ENCODE measurements at places on chromosomes 12 and 14.

GRCh38 chr12:93102744-93103143 is 173.6 kb upstream of the EEA1 start:
- no peak for DNase-seq

GRCh38 chr12:115163710-115164109 is 479.7 kb upstream of the TBX3 start:
- DNase-seq, result no peak

- no peak for DNase-seq
These were observed 74.6 kb upstream of the MYF6 start for GRCh38 chr12:80632835-80633234.

GRCh38 chr12:90305379-90305778 is 596.7 kb upstream of the ATP2B1 start:
- DNase-seq, result no peak

GRCh38 chr12:123126294-123127181 is 24.4 kb downstream of the PITPNM2 start:
- DNase-seq, result no peak

GRCh38 chr12:21384261-21384660 is 11.6 kb downstream of the IAPP start:
- DNase-seq, result no peak

- DNase-seq, result no peak
These were observed 33.7 kb downstream of the CPM start for GRCh38 chr12:68899251-68899771.

DNA sequence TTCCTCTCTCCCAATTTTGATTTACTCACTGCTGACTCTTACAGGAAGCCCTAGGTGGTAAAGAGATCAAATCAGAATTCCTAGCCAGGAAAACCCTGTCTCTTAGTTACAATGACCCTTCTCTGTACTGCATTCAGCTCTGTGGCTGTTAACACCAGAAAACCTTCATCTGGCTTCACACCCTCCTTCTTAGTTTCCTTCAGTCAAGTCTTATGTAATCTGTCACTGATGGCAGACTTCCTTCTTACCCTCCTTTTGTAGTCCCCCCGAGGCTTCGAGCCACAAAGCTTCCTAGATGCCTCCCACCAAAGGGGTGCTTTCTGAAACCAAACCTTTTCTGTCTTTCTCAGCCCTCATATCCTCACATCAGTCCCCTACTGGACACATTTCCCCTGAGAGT is 16.5 kb downstream of the NGDN start:
- no peak for DNase-seq

DNA sequence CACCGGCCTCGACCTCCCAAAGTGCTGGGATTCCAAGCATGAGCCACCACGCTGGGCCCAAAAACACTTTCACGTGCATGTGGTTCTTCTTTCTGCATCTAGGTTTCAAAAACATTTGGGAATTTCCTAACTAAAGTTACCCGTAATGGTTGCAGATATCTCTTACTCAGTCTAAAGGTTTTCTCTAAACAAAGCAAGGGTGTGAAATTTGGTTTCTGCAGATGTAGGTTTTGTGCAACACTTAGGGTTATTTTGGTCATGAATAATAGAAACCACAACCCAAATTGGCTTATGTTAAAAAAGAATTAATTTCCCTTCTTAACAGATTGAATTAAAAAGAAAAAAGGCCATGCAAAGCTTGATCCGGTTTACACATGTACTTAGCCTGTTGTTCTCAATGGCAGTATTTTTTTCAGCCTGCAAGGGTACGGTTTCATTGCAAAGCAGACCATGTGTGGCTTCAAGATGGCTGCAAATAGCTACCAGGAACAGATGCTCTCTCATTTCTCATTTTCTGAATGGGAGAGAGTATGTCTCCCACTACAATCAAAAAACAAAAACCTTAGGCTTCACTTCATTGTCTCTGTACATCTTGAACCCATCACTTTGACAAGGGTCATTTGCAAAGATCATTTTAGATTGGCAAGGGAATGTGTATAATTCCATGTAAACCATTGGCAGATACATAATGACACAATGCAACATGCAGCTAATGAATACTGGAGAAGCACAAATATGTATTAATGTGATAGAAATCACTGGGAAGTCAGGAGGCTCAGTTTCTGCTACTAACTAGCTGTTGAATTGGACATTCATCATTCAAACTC is 491.2 kb upstream of the FLRT2 start:
- DNase-seq, result no peak

- DNase-seq, result no peak
These were observed 1155.2 kb downstream of the TMEM121 start for GRCh38 chr14:106681568-106681967.

DNA sequence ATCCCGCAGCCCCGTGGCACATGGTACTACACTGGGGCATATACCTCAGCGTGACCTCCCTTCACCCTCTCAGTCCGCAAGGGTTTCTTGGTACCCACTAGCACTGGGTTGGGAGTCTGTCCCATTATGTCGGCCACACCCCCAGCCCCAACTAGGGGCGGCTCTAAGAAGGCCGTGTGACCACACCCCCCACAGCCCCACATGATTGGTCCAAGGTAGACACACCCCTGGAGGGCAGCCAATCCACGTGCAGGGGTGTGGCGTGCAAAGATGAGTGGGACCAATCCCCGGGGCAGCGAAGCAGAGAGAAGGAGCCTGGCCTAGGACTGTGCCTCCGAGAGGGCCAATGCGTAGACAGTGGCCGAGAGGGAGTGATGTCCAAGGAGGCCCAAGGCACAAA is 34.6 kb upstream of the BEGAIN start:
- no peak for DNase-seq

GRCh38 chr12:11568762-11569478 is 80.6 kb upstream of the ETV6 start:
- peak; percentile 15 for DNase-seq

GRCh38 chr14:87153391-87153790 is 839.6 kb downstream of the GALC start:
- no peak for DNase-seq

- DNase-seq, result no peak
These were observed 64.7 kb downstream of the CLMN start for GRCh38 chr14:95255013-95255412.

DNA sequence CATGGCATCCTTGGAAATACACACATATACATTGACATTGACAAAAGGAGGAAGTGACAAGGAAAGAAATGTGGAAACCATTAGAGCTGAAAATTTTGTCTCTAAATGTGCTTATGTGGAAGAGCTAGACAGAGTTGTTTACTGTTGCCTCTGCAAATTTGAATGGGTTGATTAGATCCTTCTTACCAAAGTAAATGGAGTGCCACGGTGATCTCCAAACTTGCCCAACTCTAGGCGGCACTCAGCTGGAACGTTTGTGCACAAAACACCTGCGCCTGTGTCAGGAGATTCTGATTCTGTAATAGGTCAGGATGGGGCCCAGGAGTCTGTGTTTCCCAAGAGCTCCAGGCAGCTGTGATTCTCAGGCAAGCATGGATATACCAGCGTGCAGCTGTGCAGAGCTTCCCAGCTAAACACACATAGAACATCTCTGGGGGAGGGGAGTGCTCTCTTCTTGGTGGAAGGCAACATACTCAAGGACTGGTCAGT is 77.8 kb upstream of the BDKRB2 start:
- no peak for DNase-seq

DNA sequence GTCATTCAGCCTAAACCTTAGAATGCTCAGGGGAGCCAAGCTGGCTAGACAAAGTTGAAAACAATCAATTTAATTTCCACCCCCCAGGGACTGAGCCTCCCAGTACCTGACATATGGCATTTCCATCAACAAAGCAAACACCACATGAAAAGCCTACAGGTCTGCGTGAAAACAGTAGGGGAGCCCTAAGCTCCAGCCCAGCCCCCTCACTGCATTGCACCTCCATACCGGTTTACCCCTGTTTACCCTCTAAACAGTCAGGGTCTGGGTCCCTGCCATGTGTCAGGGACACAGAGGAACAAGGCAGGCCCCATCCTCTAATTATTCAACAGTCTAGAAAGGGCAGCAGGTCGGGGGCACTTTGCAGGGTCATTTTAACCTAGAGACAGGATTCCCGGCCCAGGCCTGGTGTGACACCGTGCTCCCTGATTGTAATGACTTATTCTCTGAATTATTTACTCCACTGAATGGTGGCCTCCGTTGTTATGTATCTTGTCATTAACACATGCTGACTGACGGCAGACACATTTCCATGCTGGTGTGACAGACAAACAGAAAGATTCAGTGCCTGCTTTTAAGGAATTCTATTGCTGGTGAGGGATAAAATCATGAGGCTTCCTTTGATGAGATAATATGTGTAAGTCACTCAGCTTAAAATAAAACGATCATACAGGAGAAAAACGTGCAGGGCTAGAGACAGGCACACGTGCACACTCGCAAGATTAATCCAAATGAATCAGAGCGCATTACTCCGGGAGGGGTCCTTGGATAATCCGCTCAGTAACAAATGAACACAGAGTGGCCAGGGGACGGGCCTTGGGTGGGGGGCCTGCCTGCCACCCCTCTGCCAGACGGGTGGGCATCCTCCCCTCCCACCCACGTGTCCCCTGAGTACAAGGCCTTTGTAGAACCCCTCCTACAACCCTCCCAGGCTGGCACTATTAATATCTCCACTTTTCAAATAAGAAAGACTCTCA is 23.2 kb downstream of the CCDC88C start:
- DNase-seq, result no peak

DNA sequence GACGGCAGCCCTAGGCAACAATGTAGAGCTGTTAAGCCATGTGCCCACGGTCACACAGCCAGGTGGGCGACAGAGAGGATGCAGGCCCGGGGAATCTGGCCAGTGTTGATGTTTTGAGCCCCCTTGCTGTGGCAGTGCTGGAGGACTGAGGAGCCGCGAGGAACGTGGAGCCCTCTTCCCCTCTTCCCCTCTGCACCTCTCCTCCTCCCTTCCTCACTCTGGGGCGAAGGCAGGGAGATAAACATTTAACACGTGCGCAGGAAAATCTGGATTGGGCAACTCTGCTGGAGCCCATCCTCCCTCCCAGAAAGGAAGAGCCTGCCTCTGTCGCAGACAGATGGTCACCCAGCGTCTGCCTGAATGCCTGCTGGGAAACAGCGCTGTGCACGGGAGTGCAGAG is 376.8 kb downstream of the FUT8 start:
- DNase-seq, result no peak

DNA sequence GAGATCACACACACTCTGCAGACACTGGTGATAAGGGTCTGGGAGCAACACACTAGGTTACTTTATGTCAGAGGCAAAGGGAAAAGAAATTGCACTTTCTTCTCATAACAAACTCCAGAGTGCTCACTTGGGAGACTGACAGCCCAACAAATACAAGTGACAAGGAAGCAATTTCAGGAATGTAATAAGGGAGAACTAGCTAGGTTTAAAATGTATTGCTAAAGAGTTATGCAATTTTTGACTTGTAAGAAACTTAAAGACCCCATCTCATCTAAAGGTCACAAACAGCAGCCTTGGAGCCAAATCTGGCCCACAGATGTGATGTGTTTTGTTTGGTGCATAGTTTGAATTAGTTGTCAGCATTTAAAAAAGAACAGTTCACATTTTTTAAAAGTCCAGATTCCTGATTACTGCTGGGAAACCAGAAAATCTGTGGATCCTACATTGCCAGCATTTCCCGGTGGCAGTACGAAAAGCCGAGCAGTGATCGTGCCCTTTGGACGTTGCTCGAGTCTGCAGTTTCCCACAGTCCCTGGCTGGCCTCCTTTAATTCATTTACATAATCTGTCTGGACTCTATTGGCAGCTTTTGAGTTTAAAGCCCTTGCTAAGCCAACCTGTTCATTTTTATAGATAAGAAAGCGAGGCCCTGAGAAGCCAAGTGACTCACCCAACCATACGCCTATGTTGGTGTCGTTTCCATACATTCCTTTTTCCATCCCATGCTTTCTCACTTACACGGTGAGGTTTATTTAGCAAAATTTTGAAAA is 42.0 kb upstream of the ETV6 start:
- DNase-seq, result no peak

DNA sequence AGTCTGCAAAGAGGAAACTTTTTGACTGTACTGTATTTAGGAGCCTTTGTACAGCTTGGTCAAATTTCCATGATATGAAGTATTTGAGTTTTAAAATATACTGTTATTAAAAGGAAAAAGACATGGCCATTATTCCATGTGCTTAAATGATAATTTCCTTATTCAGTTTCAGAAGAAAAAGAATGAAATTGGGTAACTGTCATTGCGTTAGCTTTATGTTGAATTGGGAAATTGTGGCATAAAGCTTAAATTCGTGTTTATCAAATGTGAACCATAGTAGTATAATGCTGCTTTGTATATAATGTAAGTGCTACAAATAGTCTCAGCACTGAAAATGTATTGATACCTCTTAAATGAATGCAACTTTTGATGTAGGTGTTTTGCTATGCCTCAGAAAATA is 64.9 kb downstream of the ETNK1 start:
- no peak for DNase-seq

DNA sequence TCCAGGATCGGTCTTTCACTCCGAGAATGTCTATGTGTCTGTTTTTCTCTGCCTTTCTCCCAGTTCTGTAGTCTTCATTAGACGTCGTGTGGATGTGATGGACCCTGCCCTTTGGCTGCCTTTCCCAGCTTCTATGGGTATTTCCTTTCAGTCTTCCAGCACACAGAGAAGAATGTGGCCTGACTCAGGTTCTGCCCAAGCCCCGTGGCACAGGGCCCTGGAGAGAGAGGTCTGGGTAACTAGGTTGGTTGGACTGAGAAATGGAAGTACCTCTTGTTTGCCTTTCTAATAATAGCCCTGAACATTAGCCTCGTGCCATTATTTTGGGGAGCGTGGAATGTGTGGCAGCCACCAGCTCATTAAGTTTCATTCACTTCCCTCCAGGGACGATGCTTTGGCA is 3.8 kb downstream of the FOXJ2 start:
- DNase-seq, result no peak

DNA sequence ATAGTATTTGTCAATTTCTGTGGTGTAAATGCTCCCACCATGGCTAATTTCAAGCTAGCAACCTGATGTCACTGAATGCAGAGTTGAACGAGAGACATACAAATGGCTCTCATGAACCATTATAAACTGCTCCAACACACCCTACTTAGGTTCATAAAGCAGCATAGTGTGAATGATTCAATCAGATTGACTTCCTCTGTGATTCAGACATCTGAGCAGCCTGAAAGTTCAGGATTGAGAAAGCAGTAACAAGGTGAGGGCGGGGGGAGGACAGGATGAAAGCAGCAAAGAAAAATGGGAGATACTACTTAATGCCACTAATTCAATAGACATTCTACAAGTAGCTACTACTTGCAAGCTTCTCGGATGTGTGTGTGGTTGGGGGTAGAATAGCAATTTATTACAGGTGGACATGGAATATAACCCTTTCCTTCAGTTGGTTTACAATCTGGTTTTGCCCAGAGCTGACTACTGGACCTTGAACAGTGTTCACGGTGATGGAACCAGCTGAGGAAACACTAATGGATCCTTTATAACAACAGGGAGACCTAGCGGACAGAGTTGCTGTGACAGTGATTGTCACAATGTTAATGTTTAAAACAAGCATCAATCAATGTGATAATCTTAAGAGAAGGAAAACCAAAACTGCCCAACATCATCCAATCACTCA is 52.5 kb upstream of the PELI2 start:
- DNase-seq, result no peak

- DNase-seq, result no peak
These were observed 484.6 kb downstream of the VRK1 start for GRCh38 chr14:97281741-97282140.

Measured in renal cortex interstitium (tissue), 15 donors.